ENCODE measurements at places on chromosomes 1 and 21.

DNA sequence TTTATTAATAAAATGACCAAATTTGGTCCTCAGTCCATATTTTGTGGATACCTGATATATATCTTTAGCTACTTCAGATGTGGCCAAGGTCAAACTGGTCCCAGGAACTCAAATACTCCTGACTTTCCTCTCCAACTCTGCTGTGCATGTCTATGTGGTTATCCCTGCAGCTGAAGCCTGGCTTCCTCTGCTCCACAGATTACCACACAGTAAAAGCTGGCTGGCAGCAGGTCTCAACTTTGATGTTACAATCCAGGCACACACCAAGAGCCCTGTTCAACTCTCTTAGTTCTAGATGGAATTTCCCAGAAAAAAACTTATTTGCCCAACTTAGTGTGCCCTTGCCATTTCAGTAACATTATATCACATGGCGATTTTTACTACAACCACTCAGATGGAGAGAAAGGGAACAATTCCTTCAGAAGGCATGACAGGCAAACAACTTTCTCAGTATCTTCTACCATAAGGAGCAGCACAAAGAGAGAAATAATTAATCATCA lies 479.5 kb downstream of the PLPP3 start:
- no peak for DNase-seq

DNA sequence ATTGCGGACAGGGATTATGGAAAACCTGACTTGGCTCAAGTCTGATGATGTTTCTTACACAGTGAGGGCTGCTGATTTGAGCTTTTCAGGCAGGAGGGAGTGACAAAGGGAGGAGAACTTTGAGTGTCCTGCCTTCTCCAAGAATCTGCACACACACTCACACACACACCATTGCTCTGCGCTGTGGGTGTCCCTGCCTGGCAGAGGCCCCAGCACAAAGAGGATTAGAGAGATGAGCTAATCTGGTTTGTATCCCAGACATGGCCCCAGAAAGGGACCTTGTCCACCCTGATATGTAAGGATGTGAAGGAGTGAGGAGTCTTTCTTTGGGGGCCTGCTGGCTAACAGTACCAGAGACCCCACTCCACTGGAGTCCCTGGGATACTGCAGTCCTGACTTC lies 5.9 kb upstream of the WNT2B start:
- no peak for DNase-seq

DNA sequence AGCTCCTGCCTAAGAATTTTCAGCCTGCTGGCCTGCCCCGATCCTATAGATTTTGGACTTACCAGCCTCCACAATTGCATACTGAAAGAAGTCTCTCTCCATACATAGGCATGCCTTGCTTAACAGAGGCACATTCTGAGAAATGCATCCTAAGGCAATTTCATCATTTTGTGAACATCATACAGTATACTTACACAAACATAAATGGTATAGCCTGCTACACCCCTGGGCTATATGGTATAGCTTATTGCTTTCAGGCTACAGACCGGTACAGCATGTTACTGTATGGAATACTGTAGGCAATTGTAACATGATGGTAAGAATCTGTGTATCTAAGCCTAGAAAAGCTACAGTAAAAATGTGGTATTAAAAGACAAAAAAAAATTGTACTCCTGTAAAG lies 174.7 kb downstream of the NRIP1 start:
- no peak for DNase-seq

DNA sequence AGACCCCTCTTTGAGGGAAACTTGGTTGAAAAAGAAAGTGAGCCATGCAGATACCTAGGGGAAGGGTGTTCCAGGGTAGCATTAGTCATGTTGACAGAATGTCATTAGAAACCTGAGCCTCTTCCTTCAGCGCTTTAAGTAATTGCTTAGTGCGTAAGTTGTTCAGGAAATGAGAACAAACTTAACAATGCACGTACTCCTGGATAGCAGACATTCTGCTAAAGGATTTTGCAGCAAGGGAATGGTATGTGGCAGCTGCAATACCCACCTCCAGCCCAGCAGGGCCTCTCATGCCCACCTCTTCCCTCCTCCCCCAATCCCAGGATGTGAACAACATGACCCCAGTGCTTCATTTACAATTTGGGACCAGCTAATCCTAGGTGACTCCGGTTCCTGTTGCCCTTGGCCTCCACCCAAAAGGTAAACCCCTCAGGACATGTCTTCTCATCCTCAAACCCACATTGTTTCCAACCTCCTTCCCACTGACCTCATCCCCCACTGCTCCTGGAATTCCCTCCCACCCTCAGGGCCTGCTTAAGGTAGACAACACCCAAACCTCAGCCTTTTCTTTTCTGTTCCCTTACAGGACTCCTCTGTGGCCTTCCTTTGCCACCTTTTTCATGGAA lies 98.0 kb upstream of the BCAR3 start:
- no peak for DNase-seq

GRCh38 chr21:15183813-15184257 lies 119.0 kb upstream of the NRIP1 start:
- DNase-seq = no peak

DNA sequence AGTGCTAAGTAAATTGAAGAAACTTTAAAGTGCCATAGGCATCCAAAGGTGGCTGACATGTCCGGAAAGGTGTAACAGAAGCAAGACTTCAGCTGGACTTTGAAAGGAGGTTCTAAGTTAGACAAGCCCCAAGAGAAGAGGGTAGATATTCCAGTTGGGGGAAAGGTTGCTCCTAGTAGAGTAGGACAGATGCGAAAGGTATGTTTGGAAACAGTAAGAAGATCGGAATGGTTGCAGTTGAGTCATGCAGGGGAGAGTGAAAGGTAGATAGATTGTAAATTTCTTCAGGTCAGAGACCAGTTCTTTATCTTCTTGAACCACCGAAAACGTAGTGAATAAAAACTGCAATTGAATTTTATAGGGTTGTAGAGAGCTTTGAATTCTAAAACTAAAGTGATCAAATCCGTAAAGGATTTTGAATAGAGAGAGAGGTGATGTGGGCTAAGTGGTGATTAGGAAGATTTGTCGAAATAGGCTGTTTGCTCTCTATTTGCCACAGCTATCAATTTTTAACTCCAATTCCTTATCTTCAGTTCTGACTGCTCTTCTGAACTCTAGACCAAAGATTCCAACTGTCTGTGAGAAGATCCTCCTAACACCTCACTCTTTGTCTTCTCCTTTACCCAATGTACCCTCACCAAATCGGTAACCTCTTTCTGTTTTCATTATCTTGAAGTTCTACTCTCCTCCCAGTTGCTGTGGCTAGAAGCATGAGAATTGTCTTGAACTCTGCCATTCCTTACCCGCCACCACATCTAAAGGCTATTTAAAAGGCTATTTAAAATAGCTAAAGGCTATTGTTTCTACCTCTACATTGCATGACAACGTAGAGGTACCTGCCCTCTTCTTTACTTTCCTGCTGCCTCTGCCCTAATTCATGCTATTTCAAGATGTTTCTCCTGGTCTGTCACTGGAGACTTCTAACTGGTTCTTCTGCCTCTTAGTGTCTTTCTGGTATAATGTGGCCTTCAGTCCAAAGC lies 16.7 kb downstream of the MACF1 start:
- no peak for DNase-seq

GRCh38 chr1:2267051-2267830 lies 39.1 kb downstream of the SKI start:
- no peak for DNase-seq

GRCh38 chr1:147771226-147772125 lies 11.1 kb upstream of the GJA5 start:
- no peak for DNase-seq

- DNase-seq = no peak
Measured at GRCh38 chr21:45290948-45291612, 3.4 kb upstream of the POFUT2 start.

DNA sequence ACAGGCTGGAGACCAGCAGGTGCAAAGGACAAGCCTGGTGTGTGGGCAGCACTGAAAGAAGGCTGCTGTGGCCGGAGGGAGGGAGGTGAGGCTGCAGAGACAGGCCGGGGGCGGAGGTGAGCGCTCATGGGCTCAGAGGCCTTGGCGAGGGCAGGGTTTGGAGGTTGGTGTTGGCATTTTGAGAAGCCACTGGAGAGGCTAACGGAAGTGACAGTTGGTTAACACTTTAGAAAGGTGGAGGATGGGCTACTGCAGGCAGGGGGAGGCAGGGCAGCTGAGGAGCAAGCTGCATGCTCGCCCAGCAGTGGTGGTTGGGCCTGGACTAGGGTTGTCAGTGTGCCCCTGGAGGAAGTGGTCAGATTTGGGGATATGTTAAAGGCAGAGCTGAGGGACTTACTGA lies 37.5 kb downstream of the QSOX1 start:
- DNase-seq = no peak

DNA sequence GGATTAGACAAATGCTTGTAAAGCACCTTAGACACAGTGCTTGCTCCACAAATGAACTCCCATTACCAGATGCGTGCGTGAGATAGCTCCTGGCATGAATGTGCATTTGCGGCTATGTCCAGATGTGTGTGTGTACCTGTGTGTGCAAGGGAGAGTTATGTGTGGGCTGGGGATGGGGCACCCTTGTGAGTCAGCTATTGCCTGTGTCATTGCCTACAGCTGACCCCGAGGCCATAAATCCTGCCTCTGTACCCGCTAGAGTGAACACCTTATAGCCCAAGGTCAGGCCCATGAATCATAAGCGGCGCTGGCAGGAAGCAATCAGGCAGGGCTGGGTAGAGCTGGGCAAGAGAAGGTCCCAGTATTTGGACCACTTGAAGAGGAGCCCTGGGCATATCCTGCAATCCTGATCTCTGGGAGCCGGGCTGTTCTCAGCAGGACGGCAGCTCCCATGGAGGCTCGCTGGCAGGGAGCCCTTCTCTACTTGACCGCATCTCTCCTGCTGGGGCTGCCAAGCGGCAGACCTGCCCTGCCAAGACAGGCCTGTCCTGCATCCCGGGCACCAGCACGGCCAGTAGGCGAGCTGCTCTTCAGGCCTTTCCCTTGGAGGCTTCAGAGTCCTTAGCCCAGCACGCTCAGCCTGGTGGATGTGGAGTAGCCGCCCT lies 86.4 kb downstream of the TMEM53 start:
- DNase-seq = no peak

DNA sequence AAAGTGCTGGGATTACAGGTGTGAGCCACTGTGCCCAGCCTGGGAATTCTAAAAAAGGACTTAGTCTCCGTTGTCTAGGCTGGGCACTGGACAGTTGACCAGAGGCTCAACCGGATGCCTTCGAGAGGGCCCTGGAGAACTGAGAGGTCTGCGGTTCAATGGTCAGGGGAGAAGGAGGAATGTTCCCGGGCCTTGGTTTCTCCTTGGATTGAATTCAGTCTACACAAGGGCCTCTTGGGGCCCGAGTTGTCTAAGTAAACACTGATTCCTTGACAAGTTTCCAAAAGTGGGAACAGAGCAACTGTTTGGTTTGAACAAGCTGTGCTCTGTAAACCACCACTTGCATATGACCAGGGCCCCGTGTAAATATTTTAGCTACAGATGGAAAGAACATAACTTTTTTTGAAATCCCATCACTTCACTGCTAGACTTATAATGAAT lies 29.1 kb upstream of the CAPZB start:
- no peak for DNase-seq

- no peak for DNase-seq
Measured at GRCh38 chr1:154792899-154793298, 77.2 kb downstream of the KCNN3 start.
